ENCODE measurements at places on chromosomes 16 and 17.
A peak's percentile ranks its signal among the peaks of the same experiment; 100 is the strongest.

GRCh38 chr17:19702217-19702641 lies 14.2 kb downstream of the SLC47A2 start:
- no peak for DNase-seq

DNA sequence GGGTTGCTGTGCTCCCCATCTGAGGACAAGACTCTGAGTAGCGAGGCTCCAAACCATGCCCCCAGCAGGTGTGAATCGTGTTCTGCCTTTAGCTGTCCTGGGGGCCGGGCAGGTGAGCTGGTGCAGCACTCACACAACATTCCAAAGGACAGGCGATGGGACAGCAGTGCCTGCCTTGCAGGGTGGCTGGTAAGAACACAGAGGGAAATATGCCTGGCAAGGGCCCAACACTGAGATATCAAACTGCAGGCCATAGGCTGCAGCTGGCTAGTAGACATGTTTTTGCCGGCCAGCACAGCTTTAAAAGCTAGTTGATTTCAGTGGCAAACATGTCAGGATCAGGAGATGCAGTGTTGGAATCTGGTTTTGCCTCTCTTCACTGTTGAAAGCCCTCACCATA lies 23.6 kb downstream of the CLEC16A start:
- DNase-seq: no peak

DNA sequence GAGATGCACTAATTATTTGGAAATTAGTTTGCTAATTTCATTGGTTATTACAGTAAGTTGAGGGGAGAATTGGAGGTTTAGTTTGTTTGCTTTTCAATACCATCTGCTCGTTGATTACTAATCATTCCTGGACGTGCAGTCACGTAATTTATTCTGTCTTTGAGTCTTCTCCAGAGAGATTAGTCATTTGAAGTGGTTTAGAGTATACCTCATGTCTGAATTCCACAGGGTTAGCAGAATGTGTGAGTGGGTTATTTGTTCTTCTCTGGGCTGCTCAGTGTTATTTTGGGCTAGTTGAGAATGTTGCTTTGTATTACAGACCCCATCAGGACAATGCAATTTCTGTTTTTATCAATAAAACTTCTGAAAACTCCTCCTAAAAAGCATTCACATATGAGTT lies 265.0 kb downstream of the RBFOX1 start:
- no peak for DNase-seq

- no peak for DNase-seq
Observed at GRCh38 chr17:48440669-48441068, 10.7 kb upstream of the SKAP1 start.

- DNase-seq: no peak
Observed at GRCh38 chr17:55289106-55289446, 24.3 kb downstream of the HLF start.

GRCh38 chr16:50025537-50025931 lies 509 bp downstream of the CNEP1R1 start:
- peak; percentile 32 for DNase-seq

- no peak for DNase-seq
Observed at GRCh38 chr16:66400503-66401380, 26.4 kb upstream of the BEAN1 start.

DNA sequence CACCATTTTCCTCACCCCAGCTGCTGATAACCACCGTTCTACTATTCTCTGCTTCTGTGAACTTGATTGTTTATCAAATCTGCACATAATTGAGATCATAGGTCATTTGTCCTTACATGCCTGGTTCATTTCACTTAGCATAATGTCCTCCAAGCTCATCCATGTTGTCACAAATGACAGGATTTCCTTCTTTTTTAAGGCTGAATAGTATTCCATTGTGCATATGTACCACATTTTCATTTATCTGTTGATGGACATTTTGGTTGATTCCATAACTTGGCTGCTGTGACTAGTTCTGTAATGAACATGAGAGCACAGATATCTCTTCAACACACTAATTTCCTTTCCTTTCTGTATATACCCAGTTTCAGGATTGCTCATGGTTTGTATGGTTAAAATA lies 225.3 kb upstream of the TBX2 start:
- no peak for DNase-seq

DNA sequence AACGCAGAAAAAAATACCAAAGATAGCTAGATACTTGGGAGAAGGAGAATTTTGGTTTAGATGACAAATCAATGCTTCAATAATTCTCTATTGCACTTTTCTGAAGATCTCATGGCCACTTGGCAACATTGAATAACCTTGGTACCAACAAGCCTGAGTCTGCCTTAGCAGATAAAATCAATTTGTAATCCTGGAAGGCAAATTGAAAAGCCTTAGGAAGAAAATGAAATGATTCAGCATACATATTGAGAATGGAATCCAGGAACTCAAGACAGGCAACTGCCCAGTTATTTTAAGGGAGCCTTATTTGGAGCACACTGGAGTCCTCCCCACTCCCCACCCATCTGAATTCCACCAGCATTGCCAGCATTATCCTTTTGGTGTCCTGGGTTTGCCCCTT lies 109.3 kb upstream of the SOX9 start:
- no peak for DNase-seq

DNA sequence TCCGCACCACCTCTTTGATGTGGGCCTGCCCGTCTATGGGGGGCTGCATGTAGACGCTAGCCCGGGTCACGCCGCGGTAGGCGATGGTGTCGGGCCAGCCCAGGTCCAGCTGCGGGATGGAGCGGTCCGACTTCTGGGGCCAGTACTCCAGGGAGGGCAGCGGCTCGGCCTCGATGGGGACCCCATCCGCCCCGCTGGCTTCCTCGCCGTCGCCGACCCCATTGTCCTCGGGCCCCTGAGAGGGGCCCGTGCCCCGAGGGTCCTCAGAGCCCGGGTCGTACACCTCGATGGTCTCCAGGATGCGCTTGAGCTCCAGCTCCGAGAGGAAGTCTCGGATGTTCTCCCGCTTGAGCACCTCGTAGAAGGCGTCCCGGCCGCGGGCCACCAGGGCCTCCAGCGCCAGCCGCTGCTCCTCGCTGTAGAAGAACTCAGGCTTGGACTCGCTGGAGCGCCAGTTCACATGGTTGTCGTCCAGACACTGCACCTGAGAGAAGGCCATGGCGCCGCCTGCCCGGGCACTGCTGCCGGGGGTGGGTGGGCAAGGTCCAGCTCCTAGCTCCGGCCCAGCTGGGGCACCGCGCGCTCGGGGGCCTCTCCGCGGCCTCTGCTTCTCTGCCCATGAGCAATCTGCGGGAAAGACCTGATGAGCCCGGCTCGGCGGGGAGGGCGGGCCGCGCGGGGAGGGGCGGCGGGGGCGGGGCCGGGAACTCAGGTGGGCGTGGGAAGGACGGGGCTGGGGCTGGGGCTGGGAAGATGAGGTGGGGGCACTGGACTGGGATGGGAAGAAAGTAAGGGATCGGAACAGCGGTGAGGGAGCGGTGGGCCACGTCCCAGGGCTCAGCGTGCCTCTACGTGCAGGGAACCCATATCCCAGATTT lies 782 bp downstream of the FAM83G start:
- DNase-seq: peak; percentile 64

- DNase-seq: peak; percentile 10
Observed at GRCh38 chr16:47664653-47665325, 203.7 kb downstream of the PHKB start.

DNA sequence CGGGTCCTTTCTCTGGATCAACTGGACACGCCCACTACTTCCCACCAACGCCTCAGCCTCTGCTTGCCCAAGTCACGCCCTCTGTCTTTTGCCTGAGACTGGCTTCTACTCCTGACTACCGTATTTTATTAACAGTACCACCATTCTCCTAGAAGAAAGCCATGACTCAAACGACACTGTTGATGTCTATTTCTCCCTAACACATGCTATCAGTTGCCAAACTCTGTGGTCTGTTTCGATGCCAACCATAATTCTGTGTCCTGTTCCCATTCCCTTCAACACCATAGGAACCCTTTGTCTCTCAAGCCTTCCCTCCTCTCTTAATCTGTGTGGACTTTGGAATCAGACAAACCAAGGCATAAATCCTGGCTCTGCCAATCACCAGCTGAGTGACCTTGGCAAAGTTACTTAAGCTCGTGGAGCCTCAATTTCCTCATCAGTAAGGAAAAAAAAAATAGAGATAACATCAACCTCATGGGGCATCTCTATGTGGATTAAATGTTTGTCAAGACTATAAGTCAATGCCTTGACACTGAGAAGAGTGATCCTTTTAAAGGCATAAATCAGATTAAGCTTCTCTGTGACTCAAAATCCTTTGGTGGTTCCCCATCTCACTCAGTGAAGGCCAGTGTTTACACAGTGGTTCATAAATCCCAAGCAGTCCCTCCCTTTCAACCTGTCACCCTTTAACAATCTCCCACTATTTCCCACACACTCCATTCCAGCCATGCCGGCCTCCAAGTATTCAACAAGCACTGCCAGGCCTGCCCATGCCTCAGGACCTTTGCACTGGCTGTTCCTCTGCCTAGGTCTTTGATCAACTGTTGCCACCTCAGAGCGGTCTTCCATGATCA lies 45.6 kb downstream of the ERN1 start:
- DNase-seq: no peak

GRCh38 chr17:79029327-79030009 lies 5.5 kb downstream of the C1QTNF1 start:
- no peak for DNase-seq

DNA sequence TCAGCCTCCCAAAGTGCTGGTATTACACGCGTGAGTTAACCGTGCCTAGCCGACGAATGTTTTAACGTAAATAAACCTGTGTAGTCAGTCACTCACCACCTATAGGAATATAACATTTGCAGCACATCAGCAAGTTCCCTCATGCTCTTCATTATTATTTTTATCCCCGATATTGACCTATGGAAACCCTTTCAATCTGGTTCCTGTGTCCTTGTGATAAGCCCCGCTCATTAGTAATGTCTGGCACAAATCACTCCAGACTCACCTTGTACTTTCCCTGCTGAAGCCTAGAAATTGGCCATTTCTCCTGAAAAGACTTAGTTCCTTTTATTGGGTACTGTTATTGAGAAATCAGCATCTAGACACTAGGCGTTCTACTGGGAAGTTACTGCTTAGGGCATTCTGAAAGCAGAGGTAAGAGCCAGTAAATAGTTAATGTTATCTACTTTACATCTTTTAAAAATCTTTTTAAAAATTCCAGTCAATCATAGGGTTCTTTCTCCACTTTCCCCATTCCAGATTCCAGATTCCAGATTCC lies 1.5 kb upstream of the PHKG2 start:
- DNase-seq: no peak

- no peak for DNase-seq
Observed at GRCh38 chr17:32903774-32904673, 23.9 kb upstream of the TMEM98 start.

GRCh38 chr16:10665166-10665565 lies 29.6 kb downstream of the TEKT5 start:
- DNase-seq: no peak

- peak; percentile 80 for DNase-seq
Observed at GRCh38 chr17:45584092-45585036, 93.8 kb upstream of the PLEKHM1 start.

DNA sequence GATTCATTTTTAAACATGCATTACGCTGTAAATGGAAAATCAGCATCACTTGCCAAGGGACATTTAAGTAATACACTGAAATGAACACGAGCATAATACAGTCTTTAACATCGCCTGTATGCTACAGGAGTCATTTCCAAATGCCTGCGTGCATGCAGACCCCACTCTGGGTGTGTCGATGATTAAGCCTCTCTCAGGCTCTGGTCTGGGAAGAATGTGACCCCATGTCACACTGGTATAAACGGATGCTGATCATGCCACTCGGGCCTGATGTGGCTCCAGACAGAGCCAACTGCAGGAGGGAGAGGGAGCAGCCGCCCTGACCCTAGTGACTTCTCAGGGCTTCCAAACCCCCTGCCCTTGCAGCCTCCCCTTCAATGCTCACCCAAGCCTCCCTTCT lies 10.8 kb downstream of the EMP2 start:
- no peak for DNase-seq

DNA sequence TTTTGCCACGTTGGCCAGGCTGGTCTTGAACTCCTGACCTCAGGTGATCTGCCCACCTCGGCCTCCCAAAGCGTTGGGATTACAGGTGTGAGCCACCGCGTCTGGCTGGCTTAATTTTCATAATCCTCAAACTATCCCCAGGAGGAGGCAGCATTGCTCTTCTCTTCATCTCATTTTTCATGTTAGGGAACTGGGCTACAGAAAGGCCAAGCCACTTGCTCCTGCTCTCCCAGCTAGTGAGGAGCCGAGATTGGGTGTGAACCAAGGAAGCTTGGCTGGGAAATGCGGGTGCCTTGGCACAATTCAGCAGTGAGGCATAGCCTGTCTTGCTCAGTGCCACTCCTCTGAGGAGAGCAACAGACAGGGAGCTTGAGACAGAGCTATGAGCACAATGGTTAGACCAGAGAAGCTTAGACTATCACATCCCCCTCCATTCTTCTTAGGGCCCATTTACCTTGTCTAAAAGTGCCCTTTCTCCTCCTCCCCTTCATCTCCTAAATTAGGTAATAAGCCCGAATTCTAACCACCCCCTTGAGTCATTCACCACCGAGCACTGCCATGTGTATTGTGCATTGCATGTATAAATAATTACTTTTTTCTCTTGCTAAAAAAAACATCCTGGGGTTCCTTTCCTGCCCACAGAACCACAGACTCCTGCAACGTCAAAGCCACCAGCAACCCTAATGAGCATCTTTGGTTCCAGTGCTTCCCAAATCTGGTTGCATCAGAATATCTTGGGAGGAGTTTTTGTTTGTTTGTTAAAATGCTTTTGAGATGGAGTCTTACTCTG lies 20.0 kb upstream of the KIF19 start:
- DNase-seq: no peak

DNA sequence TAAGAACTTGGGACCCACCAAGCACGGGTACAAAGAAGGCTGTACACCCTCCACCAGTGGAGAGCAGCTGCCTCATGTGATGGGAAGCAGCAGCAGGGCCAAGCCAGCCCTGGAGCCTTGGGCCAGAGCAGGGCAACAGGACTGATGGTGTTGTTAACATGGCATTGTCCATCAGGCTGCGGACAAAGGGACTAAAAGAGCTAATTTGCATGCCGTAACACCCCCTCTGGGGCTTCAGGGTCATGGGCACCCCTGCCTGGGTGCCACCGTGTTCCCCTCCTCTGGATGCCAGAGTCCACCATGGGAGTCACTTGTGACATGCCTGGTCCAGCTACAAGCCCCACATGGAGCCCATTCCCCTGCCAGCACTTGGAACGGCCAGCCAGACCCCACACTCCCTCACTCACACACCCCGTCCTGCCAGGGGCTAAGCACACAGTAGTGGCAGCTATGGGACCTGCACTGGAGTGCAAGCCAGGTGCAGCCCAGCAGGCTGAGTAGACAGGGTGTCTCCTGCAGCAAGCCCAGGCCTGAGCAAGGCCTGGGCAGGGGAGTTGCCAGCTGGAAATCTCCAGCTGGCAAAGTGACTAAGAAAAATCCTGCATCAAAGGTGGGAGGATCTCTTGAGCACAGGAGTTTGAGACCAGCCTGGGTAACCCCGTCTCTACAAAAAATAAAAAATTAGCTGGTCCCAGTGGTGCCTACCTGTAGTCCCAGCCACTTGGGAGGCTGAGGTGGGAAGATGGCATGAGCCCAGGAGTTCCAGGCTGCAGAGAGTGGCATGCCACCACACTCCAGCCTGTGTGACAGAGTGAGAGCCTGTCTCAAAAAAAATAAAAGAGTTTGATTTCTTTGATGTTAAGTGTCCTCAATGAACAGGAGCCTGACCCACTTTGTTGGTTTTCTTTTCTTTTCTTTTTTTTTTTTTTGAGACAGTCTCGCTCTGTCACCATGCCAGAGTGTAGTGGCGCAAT lies 33.7 kb downstream of the NOL11 start:
- no peak for DNase-seq
